ENCODE measurements at places on chromosomes 11 and 22. TPM values are rescaled to one million over a fixed set of nuclear protein-coding genes. Genes with fewer than 3 reads are reported as not detected.

The FAM181B gene
- not detected for total RNA-seq

The KRTAP5-10 gene
- not detected for total RNA-seq

The OR52H1 gene
- not detected for total RNA-seq

DNA sequence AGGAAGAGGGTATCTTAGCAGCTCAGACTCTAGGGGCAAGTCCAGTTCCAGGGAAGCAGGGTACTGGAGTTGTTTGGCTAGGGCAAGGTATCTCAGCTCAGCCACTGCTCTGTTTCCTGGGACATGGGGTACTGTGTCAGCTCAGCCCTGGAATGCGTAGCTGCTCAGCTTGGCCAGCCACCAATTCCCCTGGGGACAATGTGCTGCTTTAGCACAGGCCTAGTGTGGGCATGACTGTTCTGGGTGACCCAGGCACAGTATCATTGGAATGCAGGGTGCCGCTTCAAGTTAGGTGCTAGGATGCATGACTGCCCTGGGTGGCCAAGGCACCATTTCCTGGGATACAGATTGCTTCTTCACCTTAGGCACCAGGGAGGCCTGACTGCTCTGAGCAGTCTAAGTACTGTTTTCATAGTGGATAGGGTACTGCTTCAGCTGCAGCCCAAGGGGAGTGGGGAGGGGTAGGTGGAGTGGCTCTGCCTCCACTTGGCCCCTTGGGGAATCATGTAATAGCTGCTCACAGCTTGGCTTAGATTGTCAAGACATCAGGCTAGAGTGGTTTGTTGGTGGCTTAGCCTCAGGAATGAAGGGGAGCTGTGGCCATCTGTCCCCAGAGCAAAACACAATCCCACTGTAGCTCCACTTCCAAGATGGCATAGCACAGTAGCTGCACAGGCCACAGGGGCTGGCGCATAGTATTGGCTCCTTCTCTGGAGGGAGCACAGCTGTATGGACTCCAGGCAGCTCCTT lies 36.0 kb downstream of the MADD start:
- DNase-seq: no peak
